ENCODE measurements at places on chromosomes 2 and 18.
A peak's percentile ranks its signal among the peaks of the same experiment; 100 is the strongest.

DNA sequence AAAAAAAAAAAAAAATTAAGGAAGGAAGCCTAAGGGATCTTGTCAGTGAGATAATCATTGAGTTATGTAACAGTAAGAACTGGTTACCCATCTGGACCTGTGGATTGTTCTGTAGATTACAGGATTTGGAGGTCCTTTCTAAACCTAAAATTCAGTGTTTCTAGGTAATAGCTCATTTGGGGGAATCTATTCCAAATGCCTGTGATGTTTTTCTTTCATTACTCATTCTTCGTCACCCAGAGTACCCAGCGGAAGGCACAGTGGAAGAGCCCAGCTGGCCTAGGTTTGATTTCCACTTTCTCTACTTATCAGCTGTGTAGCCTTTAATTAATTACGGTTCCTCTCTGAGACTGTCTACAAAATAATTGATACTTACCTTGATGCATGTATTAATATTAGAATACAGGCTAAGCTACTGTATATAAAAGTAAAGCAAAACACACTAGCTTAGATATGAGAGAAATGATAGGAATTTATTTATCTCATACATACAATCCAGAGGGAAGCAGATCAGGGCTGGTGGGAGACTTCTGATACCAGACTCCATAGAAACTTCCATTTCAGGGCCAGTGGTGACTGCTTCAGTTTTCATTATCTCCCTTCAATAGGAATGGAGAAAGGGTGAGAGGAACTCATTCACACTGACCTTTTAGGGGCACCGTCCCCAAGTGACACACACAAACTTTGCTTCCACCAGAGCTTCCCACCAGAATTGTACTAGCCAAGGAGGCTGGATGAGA is 115.8 kb upstream of the NOSTRIN start:
- no peak for DNase-seq

- DNase-seq: no peak
Observed at GRCh38 chr18:13730481-13730880, 4.0 kb downstream of the RNMT start.

DNA sequence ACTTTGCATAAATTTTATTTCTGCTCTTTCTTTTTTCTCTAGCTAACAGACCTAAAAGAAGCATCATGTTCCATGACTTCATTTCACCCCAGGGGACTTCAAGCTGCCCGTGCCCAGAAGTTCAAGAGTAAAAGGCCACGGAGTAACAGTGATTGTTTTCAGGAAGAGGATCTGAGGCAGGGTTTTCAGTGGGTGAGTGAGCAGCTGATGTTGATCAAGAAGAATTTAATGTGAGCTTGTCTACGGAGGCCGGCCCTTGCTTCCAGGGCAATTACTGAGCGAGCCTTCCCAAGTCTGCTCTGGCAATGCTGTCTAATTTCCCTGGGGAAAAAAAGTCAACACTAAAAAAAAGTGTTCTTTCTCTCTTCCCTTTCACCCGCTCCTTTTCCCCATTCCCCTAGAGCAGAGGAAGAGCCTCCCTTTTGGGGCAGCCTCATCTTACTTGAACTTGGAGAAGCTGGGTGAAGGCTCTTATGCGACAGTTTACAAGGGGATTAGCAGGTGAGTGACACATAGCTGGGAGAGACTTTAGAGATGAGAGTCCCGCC is 1.2 kb downstream of the CDK15 start:
- no peak for DNase-seq

GRCh38 chr18:12744103-12744502 is 41.3 kb downstream of the PSMG2 start:
- peak; percentile 46 for DNase-seq

- DNase-seq: no peak
Observed at GRCh38 chr2:115414466-115414865, 972.0 kb downstream of the DPP10 start.

GRCh38 chr2:207471261-207471660 is 58.5 kb upstream of the CREB1 start:
- DNase-seq: no peak

- no peak for DNase-seq
Observed at GRCh38 chr2:233989221-233989858, 61.2 kb upstream of the SPP2 start.

DNA sequence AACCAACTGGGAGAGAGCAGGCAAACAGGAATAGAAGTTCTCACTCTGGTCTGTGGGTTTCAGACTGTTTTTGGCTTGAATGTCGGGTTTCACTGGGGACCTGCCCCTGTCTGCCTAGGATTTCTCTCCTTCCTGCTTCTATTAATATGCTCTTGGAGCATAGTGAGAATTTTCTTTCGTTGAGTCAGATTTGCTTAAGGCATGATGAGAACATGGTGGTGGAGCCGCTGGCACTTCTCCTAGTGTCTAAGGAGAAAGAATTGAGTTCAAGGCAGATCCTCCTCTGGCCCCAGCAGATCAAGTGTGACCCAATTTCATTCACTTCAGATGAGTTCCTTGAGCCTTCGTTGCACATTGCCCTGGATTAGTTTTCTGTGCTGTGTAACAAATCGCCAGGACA is 103.9 kb upstream of the HS6ST1 start:
- no peak for DNase-seq

GRCh38 chr2:74414441-74414840 is 7.0 kb downstream of the C2orf81 start:
- no peak for DNase-seq

DNA sequence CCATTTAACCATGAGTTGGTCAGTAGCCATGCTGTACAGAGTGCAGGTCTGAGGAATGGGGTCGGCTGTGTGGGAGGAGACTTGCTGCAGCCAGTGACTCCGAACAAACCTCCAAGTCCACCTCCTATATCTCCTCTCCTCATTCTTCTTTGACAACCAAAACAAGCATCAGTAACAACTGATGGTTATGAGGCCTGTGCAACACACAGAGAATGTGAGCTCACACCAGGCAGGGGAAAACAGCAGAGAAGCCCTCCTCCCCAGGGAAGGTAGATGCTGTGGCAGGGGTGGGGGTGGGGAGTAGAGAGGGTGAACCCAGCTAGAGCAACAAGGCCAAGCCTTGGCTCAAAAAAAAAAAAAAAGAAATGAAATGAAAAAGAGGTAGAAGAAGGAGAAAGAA is 12.3 kb upstream of the CNGA3 start:
- DNase-seq: no peak

DNA sequence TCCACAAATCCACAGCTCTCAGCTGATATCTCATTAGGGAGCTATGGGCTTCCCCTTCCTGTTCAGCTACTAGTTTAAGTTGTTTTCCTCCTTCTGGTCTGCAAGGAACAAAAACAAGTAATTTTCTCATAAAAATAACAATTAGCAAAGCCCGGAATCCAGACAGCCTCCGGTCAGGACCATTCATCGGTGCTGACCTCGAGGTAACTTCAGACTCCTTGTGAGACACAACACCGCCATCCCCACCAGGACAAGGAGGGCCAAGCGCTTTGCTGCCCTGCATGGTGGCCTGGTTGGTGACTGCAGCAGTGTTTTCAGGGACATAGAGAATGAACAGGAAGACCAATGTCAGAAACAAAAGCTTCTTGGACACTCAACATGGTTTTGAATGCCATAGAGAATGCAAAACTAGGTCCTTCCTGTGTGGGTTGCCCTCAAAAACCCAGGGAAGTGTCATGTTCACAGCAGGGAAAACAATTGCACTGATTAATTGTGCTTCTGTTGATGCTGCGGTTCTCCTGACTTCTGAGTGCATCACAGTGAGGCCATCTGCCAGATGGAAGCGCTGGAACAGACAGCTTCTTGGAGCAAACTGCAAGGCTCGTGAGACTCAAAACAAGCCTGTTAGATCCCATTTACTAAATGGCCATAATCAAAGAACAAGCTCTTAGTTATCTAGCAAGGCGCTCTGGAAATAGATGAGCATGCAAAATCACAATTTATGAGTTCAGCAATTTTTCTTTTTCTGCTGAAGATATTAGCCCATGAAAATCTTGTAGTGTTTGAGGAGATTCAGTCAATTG is 77.1 kb downstream of the HS1BP3 start:
- DNase-seq: no peak

GRCh38 chr2:145007093-145007959 is 487.4 kb upstream of the ZEB2 start:
- DNase-seq: no peak

DNA sequence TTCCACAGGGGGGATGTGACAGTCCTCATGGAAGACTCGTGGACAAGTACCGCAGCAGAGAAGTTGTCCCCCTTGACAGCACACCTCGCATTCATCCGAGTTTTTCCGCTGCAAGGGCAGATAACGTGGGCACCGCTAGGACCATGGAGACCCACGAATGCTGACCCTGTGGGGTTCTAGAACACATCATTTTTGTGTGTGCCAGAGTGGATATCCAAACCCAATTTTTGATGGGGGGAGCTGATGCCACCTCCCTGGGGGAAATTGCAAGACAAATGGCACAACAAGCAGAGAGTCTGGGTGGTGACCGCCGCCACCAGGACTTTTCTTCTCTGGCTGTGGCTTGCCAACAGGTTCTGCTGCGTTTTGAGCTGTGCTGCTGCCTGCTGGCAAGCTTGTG is 46.9 kb downstream of the SP110 start:
- no peak for DNase-seq

- DNase-seq: no peak
Observed at GRCh38 chr2:144524118-144525009, 4.4 kb upstream of the ZEB2 start.

GRCh38 chr18:27311114-27311513 is 126.0 kb upstream of the CHST9 start:
- no peak for DNase-seq

Data from activated CD4-positive, alpha-beta T cell treated with anti-CD3 and anti-CD28 coated beads, Interleukin-2, amount 50 U/mL, for 16 hours (primary cell).